ENCODE measurements at places on chromosomes 6 and 20. TPM values are rescaled to one million over a fixed set of nuclear protein-coding genes. Genes with fewer than 3 reads are reported as not detected.

Gene HDDC2
- total RNA-seq = 93.9 TPM

Gene IYD
- total RNA-seq = not detected

Gene TGM3
- total RNA-seq = 0.03 TPM

Gene LY6G6D
- total RNA-seq = not detected

Gene GFOD1
- 2.0 TPM for total RNA-seq

Gene NTSR1
- 0.10 TPM for total RNA-seq

Gene GNMT
- 0.10 TPM for total RNA-seq

Gene R3HDML
- total RNA-seq = 0.20 TPM

Gene ADAM33
- 0.03 TPM for total RNA-seq

Gene HAO1
- not detected for total RNA-seq

Gene DPM1
- total RNA-seq = 72.6 TPM

Gene FRMD1
- 0.02 TPM for total RNA-seq

Gene CD164
- 104 TPM for total RNA-seq

Gene TMEM217
- 0.93 TPM for total RNA-seq

Gene SLC22A7
- total RNA-seq = not detected

Gene IRAK1BP1
- 0.72 TPM for total RNA-seq

Gene AIF1
- total RNA-seq = not detected

Gene C4B
- 1.7 TPM for total RNA-seq

Gene MLN
- not detected for total RNA-seq

Gene TMEM181
- total RNA-seq = 15.5 TPM

Gene ARHGAP40
- 0.02 TPM for total RNA-seq

Gene CASS4
- total RNA-seq = not detected

Gene CTCFL
- total RNA-seq = 0.06 TPM

Gene PRIM2
- total RNA-seq = 12.7 TPM

Gene MMP24
- total RNA-seq = 23.3 TPM

Gene DDX43
- not detected for total RNA-seq

Gene C6orf118
- total RNA-seq = 0.17 TPM

Gene ZBTB9
- 11.8 TPM for total RNA-seq

Gene HUS1B
- 0.35 TPM for total RNA-seq

Gene C20orf202
- total RNA-seq = not detected

Gene DCBLD1
- 37.2 TPM for total RNA-seq

Gene SERPINB6
- total RNA-seq = 147 TPM

Gene SYTL3
- 0.98 TPM for total RNA-seq

Gene BPIFA1
- not detected for total RNA-seq

Gene CST7
- total RNA-seq = not detected

Gene HLA-DMA
- total RNA-seq = 3.6 TPM

Gene NCR2
- total RNA-seq = not detected

Gene ERVFRD-1
- total RNA-seq = not detected

Gene TRIM31
- 1.2 TPM for total RNA-seq

Gene BPIFB1
- not detected for total RNA-seq

Gene OTOR
- total RNA-seq = not detected

Gene SLC35A1
- total RNA-seq = 8.9 TPM

Gene SLC17A2
- not detected for total RNA-seq

Gene KHDC3L
- not detected for total RNA-seq

Gene ABHD16B
- total RNA-seq = not detected

Gene ACSS1
- total RNA-seq = 13.1 TPM
